ENCODE measurements at places on chromosomes 16 and 17.

DNA sequence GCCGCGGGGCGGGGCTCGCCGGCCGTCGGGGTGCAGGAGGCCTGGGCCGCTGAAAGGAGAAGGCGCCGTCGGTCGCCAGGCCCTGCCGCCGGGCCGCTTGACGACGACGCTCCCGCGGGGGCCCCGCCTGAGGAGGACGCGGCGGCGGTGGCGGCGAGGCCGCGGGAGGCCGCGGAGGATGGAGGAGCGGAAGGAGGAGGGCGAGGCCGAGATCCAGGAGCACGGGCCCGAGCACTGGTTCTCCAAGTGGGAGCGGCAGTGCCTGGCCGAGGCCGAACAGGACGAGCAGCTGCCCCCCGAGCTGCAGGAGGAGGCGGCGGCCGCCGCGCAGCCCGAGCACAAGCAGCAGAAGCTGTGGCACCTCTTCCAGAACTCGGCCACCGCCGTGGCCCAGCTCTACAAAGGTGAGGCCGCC lies 430 bp downstream of the HAPSTR1 start:
- DNase-seq = no peak

- no peak for DNase-seq
These were observed 13.0 kb upstream of the SALL1 start for GRCh38 chr16:51163894-51164566.

GRCh38 chr16:66262253-66263167 lies 104.0 kb upstream of the CDH5 start:
- DNase-seq = no peak

- DNase-seq = no peak
These were observed 1.2 kb upstream of the MSLN start for GRCh38 chr16:759110-759910.

DNA sequence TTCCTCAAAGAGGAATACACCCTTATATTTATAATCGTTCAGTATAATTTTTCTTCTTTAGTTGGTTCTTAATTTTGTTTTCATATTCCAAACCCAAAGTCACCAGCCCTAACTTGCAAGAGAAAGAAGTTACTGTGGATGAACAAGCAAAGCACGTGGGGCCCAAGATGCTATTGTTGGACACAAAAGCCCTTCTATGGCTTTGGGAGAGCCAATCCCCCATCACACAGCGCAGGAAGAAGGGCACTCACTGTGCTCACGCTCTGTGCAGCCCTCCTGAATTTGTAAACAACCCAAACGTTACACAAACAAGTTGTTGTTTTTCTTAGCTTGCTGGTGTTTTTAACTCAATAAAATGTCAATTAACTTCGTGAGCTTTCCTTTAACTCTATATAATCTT lies 22.5 kb downstream of the SPPL2C start:
- DNase-seq = no peak

DNA sequence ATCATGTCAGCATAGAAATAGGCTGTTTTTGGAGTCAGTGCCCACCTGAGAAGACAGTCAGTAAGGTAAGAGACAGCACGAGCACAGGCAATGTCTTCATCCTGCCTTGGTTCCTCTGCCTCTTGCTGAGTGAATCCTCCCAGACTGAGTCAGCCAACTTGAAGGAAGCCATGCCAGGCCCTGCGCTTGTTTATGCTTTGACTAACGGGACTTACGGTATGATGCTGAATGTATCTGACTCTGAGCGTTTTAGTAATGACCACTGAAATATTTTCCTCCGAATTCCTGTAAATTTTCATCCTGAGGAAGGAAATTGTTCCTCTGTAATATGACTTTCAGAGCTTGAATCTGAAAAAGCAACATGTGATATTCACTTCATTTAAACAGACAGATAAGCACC lies 18.0 kb downstream of the C17orf67 start:
- DNase-seq = no peak

Measured in GM10248 (cell line).